ENCODE measurements at places on chromosomes 11 and 22. TPM values are rescaled to one million over a fixed set of nuclear protein-coding genes. Genes with fewer than 3 reads are reported as not detected.

The APOL5 gene
- not detected for total RNA-seq

The GRIK4 gene
- 0.11 TPM for total RNA-seq

The OR52E1 gene
- not detected for total RNA-seq

The NXPE4 gene
- not detected for total RNA-seq

The CCDC81 gene
- 1.4 TPM for total RNA-seq

The OR4A16 gene
- total RNA-seq: not detected

The WNT7B gene
- total RNA-seq: 2.3 TPM

The MYBPC3 gene
- total RNA-seq: not detected

The APOBEC3A gene
- not detected for total RNA-seq

The CARD18 gene
- not detected for total RNA-seq

The TUB gene
- total RNA-seq: 8.7 TPM

The TBC1D10A gene
- 12.6 TPM for total RNA-seq

The FAM118B gene
- 23.3 TPM for total RNA-seq

The TSSK2 gene
- not detected for total RNA-seq

The MS4A6A gene
- not detected for total RNA-seq

The OR8G5 gene
- not detected for total RNA-seq

The MSANTD2 gene
- 15.2 TPM for total RNA-seq

The SAMM50 gene
- total RNA-seq: 42.6 TPM

The DTX4 gene
- total RNA-seq: 1.2 TPM

The TPBGL gene
- 0.13 TPM for total RNA-seq

The SCT gene
- not detected for total RNA-seq

The OR5A1 gene
- total RNA-seq: not detected

The OR8U1 gene
- total RNA-seq: not detected

The TOM1 gene
- 55.5 TPM for total RNA-seq

The SEPTIN5 gene
- 108 TPM for total RNA-seq

The RAB38 gene
- total RNA-seq: not detected

The KLHL35 gene
- total RNA-seq: 2.3 TPM

All from osteocyte (in vitro differentiated cells).